ENCODE measurements at places on chromosomes 16 and 17.

- no peak for DNase-seq
Observed at GRCh38 chr16:80631581-80631980, 90.8 kb downstream of the DYNLRB2 start.

- DNase-seq, result peak; percentile 57
Observed at GRCh38 chr17:34980681-34981537, 597 bp downstream of the LIG3 start.

DNA sequence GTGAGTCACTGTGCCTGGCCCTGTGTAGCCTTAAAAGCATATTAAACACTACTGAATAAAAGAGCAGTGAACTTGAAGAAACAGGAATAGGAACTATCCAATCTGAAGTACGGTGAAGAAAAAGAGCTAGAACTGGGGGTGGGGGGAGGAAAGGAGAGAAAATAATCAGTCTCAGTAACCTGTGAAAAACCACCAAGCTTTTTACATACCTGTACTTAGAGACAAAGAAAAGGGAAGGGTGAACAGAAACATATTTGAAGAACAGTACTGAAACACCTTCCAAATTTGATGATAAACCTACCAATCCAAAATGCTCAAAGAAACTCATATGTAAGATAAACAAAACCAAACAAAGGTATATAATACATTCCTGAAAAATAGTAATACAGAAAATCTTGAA lies 77.5 kb downstream of the USP32 start:
- no peak for DNase-seq

- DNase-seq, result no peak
Observed at GRCh38 chr17:7218166-7218565, 1.5 kb downstream of the DLG4 start.

GRCh38 chr17:69434164-69434579 lies 19.7 kb downstream of the MAP2K6 start:
- DNase-seq, result no peak

DNA sequence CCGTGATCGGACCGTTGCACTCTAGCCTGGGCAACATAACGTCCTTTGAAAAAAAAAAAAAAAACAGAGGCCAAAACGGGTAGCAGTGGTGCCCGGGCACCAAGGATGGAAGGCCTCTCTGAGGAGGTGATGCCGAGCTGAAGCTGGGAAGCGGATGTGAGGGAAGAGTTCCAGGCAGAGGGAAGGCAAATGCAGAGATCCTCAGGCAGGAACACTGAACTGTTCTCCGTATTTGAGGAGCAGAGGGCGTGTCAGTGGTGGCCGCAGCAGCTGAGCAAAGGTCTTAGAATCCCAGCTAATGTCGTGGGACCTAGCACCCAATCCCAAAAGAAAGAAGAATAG lies 656 bp upstream of the KCTD13 start:
- no peak for DNase-seq

DNA sequence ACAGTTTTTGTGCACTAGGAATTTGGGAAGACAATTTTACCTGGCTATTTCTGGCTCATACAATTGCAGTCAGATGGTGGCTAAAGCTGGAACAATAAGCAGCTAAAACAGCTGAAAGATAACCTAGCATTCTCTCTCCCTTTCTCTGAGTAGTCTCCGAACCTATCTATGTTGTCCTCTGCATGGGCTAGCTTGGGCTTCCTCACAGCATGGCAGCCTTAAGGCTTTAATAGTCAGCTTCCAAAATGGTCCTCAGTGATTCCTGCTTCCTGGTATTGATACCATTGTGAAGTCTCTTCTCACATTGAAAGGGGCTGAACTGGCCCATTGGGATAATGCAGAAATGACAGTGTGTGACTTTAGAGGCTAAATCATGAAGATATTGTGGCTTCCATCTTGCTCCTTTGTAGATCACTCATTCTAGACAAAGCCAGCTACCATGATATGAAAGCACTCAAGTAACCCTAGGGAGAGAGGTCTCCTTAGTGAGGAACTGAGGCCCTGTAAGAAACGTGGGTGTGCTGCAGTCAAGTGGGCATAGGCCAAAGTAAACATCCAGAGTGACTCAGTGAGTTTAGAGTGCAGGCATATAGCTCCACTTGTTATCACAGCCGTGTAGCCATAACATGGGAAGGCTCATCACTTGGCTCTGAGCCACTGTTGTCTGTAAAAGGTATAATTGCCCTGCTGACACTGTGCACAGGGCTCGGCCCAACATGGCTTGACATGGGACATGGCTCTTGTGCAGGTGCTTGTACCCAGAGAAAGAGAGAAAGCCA lies 5.5 kb upstream of the VKORC1 start:
- DNase-seq, result no peak

GRCh38 chr17:81091774-81092517 lies 57.0 kb downstream of the BAIAP2 start:
- DNase-seq, result no peak

GRCh38 chr16:89406277-89406888 lies 84.0 kb downstream of the ANKRD11 start:
- no peak for DNase-seq

DNA sequence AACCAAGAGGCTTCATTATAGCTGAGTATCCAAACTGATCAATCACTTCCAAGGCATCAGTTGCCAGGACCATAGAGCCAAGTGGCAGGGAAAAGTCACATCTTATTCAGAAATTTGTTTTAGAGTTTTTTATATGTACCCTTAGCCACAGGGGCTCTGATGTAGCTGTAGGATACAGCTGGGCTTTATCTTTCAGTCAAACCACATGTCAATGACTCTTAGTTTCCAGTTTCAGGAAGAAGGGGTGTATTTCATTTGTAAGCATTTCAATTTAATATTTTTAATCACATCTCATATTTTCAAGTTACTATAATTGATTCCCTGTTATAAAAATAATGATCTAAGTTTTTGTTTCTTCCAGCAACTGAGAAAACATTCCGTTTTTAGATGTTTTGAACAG lies 2.9 kb upstream of the FLCN start:
- DNase-seq, result no peak

DNA sequence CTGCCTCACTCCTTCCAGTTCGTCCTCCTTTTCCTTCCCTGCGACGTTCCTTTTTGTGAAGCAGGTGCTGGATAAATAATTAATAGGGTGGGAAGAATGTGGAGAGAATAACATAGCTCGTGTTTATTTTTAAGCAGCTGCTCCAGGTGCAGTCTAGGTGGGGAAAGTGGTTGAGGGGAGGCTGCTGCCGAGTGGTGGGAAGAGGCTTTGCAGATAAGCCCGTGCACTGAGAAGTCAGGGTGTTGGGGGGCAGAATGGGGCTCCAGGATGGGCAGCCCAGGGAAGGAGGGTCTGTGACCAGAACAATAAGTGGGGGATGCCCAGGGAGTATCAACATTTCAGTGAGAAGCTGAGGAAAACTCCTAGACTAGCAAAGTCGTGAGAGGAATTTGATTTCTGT lies 300.5 kb downstream of the CPPED1 start:
- no peak for DNase-seq

- DNase-seq, result no peak
Observed at GRCh38 chr17:74568106-74568873, 981 bp upstream of the CD300H start.

- no peak for DNase-seq
Observed at GRCh38 chr16:2481676-2482075, 6.7 kb downstream of the TBC1D24 start.

DNA sequence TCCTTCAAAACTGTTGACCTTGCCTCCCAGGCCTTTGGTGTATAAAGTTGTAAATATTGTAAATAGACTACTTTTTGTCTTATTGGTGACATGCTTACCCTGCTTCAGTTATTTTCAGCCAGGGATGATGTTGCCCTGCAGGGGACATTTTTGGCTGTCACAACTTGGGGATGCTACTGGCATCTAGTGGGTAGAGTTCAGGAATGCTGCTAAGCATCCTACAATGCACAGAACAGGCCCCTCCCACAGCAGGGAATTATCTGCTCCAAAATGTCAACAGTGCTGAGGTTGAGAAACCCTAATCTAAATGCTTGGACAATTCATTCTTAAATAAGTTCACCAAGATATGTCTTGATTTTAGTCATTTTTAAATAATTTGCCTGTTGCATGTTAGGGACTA lies 459.8 kb downstream of the PMP22 start:
- DNase-seq, result peak; percentile 23

DNA sequence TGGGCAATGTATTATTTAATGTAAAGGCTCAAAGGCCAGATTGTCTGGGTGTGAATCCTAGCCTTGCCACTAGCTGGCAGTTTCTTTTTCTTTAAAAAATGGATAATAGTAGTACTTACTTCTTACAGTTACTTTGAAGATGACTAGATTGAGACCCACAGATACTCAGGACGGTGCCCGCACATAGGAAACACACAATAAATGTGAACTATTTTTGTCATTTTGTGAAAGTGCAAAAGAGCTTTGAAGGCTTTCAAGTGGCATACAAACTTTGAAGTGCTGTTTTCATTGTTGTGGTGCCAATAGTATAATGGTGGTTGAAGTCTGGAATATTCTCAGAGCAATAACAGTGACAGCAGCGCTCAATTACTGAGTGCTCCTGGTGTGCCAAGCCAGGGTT lies 63.6 kb downstream of the OTOA start:
- DNase-seq, result no peak

DNA sequence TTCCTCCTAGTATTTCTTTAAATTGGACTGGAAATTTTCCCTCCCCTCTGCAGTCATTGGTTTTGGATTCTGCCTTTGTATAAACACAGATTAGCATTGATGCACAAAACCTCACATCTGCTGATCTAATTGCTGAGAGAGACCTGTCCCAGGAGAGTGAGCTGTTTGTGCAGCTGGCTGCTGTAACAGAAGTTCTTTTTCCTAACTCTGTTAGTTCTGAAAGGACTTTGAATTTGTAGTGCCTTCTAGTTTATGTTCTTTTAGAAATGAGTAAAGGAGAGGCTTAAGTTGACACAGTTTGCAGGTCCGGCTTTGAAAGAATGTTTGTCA lies 45.2 kb upstream of the KPNB1 start:
- DNase-seq, result no peak

GRCh38 chr17:74493331-74493833 lies 26.9 kb downstream of the CD300A start:
- peak; percentile 60 for DNase-seq

DNA sequence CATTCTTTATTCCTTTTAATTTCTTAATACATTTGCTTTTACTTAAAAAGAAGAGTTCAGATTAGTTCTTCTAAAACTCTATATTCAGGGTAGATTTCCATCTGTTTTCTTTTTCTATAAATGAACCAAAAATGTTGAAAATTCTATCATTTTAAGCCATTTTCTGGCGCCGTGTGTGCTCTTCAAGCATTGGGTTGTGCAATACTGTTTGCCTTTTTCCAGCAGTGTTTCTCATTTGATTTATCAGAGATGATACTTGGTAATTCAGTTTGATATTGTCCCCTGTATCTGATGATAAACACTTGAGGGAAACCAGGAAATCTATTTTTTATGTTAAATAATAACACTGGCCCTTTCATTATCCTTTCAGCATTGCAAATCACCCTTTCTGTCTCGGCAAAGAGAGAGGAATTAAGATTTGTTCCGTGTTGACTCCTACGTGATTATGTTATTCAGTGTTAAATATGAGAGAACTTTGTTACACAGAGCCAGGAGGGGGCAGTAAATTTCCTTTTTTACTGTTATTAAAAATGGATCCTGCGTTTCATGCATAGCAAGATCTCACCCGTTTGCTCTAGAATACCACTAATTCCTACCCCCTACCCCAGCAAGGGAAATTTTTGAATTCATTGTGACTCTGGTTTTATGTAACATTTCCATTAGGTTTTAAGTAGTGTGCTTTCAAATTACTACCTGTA lies 606.9 kb upstream of the RBFOX1 start:
- DNase-seq, result no peak

GRCh38 chr17:17518014-17518413 lies 21.8 kb upstream of the RASD1 start:
- no peak for DNase-seq

Data from NT2/D1 (cell line).